ENCODE measurements at places on chromosomes 1 and 21.

DNA sequence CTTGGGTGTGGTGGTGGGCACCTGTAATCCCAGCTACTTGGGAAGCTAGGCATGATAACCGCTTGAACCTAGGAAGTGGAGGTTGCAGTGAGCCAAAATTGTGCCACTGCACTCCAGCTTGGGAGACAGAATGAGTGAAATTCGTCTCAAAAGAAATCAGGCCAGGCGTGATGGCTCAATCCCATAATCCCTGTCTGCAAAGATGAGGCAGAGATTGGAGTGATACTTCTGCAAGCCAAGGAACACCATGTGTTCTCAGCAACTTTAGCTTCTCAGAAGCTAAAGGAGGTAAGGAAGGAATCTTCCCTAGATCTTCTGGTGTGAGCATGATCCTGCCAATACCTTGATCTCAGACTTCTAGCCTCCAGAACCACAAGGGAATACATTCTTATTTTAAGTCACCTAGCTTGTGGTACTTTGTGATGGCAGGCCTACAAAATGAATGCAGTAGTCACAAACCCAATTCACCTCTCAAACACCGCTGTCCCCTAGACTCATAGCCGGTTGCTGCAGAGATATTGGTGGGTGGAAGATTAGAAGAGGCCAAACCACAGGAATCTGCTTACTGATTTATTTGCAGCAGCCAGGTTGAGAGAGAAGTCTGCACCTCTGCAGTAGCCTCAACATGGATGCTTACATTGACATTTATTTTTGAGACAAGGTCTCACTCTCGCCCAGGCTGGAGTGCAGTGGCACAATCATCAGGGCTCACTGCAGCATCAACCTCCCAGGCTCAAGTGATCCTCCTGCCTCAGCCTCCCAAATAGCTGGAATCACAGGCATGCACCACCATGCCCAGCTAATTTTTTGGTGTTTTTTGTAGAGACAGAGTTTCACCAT lies 18.6 kb downstream of the L1TD1 start:
- H3K4me1 ChIP-seq, result no peaks in the 10 kb centered on the region
- no peak for DNase-seq
- no peaks in the 10 kb centered on the region for H3K27me3 ChIP-seq

DNA sequence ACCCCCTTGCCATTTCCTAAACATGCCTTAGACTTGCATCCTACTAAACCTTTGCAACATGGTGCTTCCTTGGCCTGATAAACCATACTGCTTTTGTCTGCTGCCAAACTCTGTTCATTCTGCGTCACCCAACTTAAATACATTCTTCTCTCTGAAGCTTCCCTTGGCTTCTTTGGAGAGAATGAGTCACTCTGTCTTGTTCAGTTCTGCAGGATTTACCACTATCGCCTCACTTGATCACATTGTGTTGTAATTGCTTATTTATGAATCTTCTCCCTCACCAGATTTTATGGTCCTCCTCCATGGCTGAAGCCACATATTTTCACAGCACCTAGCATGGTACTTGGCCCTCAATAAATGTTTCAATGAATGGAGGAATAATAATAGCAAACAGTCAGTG lies 21.7 kb upstream of the TUT4 start:
- H3K27me3 ChIP-seq, result no peaks in the 10 kb centered on the region
- DNase-seq, result no peak
- H3K36me3 ChIP-seq, result no peaks in the 10 kb centered on the region
- H3K27ac ChIP-seq, result no peak overlapping the region

GRCh38 chr1:153386500-153386901 lies 4.4 kb downstream of the S100A8 start:
- H3K36me3 ChIP-seq, result no peaks in the 10 kb centered on the region
- H3K4me1 ChIP-seq, result peaks cover 3% of the 10 kb centered on the region
- no peak overlapping the region for H3K27ac ChIP-seq
- no peaks in the 10 kb centered on the region for H3K27me3 ChIP-seq
- DNase-seq, result peak; percentile 55

DNA sequence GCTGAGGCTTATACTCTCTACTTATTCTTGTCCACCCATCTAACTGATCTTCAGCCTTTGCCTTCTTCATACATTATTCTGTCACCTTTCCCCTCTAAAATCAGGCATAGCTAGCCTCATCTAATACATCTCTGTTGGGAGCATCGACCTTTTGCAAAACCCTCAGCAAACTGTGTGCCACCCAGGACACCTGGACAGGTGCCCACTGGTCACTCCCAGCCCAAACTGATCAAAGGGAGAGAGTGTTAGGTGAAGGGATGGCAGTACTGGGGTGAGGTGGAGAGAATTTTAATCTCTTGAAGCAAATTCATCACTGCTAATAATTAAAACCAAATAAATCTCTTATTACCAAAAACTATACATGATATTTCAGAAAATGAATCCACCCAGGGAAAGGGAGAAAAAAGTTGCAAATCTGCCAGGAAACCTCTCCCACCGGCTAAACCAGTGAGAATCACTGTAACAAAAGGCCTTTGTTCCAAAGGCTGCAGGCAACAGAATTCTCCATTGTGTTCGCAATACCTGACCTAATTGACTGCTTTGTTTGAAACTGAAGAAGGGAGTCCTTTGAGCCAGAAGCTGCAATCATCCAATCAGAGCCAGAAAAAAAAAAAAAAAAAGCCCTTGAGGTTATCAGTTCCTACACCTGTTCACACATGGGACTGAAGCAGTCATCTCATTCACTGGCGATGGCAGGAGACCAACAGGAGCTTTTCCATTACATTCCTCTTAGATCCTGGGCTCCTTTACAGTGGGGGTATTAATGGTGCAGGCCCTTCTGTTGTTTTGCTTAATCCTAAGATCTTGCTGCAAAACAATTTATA lies 172.6 kb downstream of the APP start:
- no peak overlapping the region for H3K4me3 ChIP-seq
- H3K4me1 ChIP-seq, result peaks cover 32% of the 10 kb centered on the region
- no peak for DNase-seq
- H3K36me3 ChIP-seq, result no peaks in the 10 kb centered on the region

DNA sequence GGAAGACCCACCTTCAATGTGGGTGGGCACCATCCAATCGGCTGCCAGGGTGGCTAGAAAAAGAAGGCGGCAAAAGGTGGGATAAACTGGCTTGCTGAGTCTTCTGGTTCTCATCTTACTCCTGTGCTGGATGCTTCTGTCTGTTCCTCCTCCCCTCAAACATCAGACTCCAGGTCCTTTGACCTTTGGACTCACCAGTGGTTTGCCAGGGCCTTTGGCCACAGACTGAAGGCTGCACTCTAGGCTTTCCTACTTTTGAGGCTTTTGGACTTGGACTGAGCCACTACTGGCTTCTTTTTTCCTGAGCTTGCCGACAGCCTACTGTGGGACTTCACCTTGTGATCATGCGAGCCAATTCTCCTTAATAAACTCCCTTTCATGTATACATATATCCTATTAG lies 55.9 kb downstream of the VCAM1 start:
- no peaks in the 10 kb centered on the region for H3K27me3 ChIP-seq
- DNase-seq, result no peak
- H3K27ac ChIP-seq, result no peak overlapping the region

DNA sequence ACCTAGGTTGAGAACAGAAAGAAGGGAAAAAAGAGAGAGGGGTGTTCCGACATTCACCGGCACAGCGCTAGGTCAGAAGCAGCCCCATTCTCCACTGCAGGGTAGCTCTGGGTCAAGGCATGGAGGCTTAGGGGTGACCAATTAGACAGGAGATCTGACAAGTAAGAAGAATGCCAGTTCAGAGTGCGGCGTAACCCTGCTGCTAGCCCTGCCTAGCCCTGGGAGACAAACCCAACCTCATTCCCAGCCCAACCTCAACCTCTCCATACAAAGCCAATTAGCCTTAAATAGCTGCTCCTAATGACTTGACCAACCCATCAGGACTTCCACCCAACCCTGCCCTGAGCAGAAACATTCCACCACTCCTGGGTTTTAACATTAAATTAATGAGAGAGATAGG lies 3.4 kb downstream of the PRELP start:
- peaks cover 8% of the 10 kb centered on the region for H3K4me1 ChIP-seq
- DNase-seq, result no peak
- H3K27ac ChIP-seq, result peak overlapping the region; percentile 67

DNA sequence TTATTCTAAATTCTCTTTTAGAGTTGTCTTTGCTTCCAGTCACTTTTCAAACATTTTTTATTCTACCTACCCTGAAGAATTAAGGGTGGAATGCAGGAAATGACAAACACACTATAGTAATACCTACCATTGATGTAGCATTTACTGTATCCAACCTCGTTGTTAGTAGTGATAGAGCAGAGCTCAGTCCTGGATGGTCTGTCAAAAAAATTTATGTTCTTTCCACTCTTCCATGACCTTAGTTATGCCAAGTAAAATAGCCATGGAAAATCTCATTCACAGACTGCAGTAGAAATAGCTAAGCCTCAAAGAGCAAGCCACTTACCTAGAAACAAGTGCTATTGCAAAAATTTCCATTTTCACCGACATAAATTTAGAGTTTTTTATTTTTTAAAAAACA lies 74.6 kb downstream of the CRB1 start:
- DNase-seq, result no peak
- no peak overlapping the region for H3K27ac ChIP-seq
- no peaks in the 10 kb centered on the region for H3K27me3 ChIP-seq

- H3K4me3 ChIP-seq, result no peak overlapping the region
- H3K27ac ChIP-seq, result peak overlapping the region; percentile 88
- no peaks in the 10 kb centered on the region for H3K27me3 ChIP-seq
- peaks cover 33% of the 10 kb centered on the region for H3K36me3 ChIP-seq
- DNase-seq, result peak; percentile 84
Measured at GRCh38 chr21:44947930-44948331, 8.1 kb downstream of the SLX9 start.

DNA sequence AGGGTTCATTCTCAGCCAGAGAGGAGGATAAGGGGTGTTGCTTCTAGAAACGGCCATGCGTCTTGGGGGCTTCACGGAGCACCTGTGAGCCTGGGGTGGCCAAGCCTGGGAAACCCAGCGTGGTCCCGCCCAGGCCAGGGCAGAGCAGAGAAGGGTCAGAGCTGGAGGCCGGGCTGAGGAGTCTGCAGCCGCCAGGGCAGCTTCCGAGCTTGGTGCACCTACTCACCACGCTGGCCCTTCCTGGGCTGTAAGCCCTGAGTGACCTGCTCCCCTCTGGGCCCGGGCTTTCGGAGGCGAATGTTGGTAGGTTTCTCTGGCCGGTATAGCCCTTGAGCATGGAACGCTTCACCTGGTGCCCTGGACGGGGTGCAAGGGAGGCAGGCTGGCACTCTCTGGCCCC lies 169.8 kb upstream of the ARHGEF16 start:
- no peaks in the 10 kb centered on the region for H3K36me3 ChIP-seq
- no peak overlapping the region for H3K4me3 ChIP-seq
- no peak overlapping the region for H3K27ac ChIP-seq
- no peak for DNase-seq
- H3K4me1 ChIP-seq, result peaks cover 23% of the 10 kb centered on the region

DNA sequence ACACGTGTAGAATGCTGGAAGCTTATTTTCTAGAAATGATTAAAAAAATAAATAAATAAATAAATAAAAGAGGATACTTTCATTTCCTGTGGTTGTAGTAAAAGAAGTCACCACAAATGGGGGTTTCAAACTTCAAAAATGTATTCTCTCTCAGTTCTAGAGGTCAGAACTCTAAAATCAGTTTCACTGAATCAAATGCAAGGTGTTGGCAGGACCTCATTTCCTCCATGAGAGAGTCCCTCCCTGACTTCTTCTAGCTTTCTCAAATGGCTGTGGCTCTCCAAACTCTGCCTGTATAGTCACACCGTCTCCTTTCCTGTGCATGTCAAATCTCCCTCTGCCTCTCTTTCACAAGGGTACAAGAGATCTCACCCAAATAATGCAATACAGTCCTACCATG lies 312.6 kb upstream of the CXADR start:
- DNase-seq, result no peak
- H3K4me1 ChIP-seq, result no peaks in the 10 kb centered on the region
- H3K4me3 ChIP-seq, result no peak overlapping the region
- no peak overlapping the region for H3K27ac ChIP-seq

DNA sequence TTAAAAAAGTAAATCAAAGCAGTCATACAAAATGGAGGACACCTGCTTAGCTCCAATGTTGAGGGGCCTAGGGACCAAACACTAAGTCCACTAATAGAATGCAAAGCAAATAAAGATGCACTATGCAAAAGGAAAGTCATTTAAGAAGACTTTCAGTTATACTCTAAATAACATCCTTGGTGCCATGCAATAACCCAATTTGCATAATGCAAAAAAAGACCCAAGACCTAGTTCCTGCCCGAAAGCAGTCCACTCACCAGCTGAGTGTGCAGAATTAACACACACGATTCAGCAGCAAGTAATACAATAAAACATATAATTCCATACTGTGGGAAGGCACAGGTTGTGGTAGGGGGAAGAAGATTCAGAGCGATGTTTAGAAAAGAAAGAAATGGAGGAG lies 101.8 kb downstream of the TGFBR3 start:
- no peak for DNase-seq
- peak overlapping the region; percentile 62 for H3K27ac ChIP-seq
- no peaks in the 10 kb centered on the region for H3K4me1 ChIP-seq
- no peaks in the 10 kb centered on the region for H3K27me3 ChIP-seq
- no peak overlapping the region for H3K4me3 ChIP-seq

DNA sequence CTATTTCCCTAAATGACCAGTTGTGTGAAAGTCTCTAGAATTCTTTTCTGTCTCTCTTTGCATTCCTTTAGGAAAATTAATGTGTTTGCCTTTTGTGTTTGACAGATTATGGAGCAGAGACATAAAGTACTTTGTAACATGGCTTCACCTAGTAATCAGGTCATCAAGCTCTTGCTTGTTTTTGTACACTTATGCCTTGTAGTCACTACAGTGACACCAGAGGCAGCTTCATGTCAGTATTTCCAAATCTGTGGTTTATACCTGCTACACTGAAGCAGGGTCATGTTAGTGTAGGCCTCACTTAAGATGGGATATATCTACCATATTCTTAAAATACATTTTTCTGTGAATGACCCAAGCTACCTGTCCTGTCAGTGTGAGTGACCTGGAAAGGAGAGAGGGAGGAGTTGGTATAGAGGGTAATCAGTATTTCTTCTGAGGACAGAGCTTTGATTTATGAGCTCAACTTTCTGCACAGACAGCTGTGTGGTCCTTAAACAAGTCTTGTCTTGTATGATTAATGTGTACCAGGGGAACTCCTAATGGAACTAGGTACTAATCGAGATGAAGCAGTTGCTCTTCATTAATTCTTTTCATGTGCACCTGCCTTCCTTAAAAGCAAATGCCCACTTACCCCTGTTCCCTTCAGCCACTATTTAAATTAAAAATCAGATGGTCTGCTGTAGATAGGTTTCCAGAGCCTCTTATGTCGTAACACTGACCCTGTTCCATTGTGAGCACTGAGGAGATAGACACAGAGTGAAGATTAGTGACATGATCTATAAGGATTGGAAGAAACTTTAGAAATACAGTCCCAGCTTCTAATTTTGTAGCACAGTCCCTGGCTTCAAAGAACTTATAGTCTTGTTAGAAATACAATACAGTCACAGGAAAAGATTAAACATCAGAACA lies 45.7 kb downstream of the MACO1 start:
- H3K36me3 ChIP-seq, result no peaks in the 10 kb centered on the region
- H3K4me3 ChIP-seq, result no peak overlapping the region
- DNase-seq, result no peak
- H3K27ac ChIP-seq, result no peak overlapping the region
- H3K27me3 ChIP-seq, result no peaks in the 10 kb centered on the region

Measured in heart left ventricle (tissue), 16 donors.